Sciatic nerve (tissue), 2 donors: ENCODE measurements at places on chromosomes 16 and 17. TPM values are rescaled to one million over a fixed set of nuclear protein-coding genes. Genes with fewer than 3 reads are reported as not detected.

GRCh38 chr17:34371405-34372100 is 8.5 kb upstream of the CCL1 start:
- DNase-seq, result no peak

The HBQ1 gene
- 3.2 TPM for total RNA-seq

The TCAP gene
- total RNA-seq, result 2.0 TPM

GRCh38 chr16:79395591-79395990 is 204.9 kb downstream of the MAF start:
- DNase-seq, result no peak

The UNC45B gene
- 0.04 TPM for total RNA-seq

The SNAI3 gene
- 0.53 TPM for total RNA-seq

The TBX4 gene
- total RNA-seq, result not detected

The IGF2BP1 gene
- total RNA-seq, result not detected

The CCL16 gene
- total RNA-seq, result 1.1 TPM
